Smooth muscle cell of the pulmonary artery (primary cell): ENCODE measurements at places on chromosomes 7 and 10. TPM values are rescaled to one million over a fixed set of nuclear protein-coding genes. Genes with fewer than 3 reads are reported as not detected.

C10orf53 gene
- total RNA-seq = not detected in 2 replicates

MMP21 gene
- total RNA-seq = 0.13 TPM in 1 of 2 replicates, not detected in the other

C10orf105 gene
- under 0.01 TPM in 1 of 2 replicates, not detected in the other for total RNA-seq

IDI1 gene
- total RNA-seq = 61.5 and 62.4 TPM in 2 replicates

SFTPA2 gene
- total RNA-seq = not detected in 2 replicates

FEZF1 gene
- not detected in 2 replicates for total RNA-seq

BMPER gene
- 18.8 and 40.1 TPM in 2 replicates for total RNA-seq

ACTR3C gene
- 0.13 and 0.63 TPM in 2 replicates for total RNA-seq

CACNB2 gene
- total RNA-seq = 0.20 and 0.36 TPM in 2 replicates

PALD1 gene
- 0.40 and 1.4 TPM in 2 replicates for total RNA-seq

FIS1 gene
- 101 and 107 TPM in 2 replicates for total RNA-seq

PLXDC2 gene
- 12.7 and 22.9 TPM in 2 replicates for total RNA-seq

CCDC3 gene
- total RNA-seq = 23.1 and 64.4 TPM in 2 replicates

AASS gene
- 34.3 and 43.3 TPM in 2 replicates for total RNA-seq

MSRB2 gene
- 12.7 and 14.6 TPM in 2 replicates for total RNA-seq

SRGN gene
- 498 and 560 TPM in 2 replicates for total RNA-seq

ZNF511 gene
- 16.1 and 17.1 TPM in 2 replicates for total RNA-seq

GPER1 gene
- 3.2 and 5.3 TPM in 2 replicates for total RNA-seq

SPDYE3 gene
- total RNA-seq = not detected in 2 replicates

TRIM50 gene
- total RNA-seq = not detected in 2 replicates
